ENCODE measurements at places on chromosomes 7 and 10.

- DNase-seq, result peak; percentile 81
These were observed at the start of gene MINDY4 for GRCh38 chr7:30771174-30771879. Gene MINDY4 (plus strand): TSS chr7:30771417. CDS start chr7:30771494, 77 bp downstream.

DNA sequence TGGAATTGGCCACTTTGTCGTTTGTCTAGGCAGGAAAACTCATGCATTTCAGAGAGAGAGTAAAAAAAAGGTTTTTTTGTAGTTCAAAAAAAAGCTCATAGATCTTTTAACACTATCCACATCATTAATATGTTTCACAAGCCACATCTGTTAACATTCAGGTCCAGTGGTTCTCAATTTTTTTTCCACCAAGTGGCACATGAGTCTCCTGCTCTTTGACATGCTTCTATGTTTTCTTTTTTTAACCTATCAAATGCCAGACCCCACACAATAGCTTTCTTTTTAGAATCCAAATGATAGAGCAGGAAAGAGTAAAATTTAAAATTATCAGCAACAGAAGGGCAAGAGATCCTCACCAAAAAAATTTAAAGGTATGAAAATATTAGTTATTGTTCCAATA, 20.3 kb downstream of the NOD1 start:
- DNase-seq, result no peak

DNA sequence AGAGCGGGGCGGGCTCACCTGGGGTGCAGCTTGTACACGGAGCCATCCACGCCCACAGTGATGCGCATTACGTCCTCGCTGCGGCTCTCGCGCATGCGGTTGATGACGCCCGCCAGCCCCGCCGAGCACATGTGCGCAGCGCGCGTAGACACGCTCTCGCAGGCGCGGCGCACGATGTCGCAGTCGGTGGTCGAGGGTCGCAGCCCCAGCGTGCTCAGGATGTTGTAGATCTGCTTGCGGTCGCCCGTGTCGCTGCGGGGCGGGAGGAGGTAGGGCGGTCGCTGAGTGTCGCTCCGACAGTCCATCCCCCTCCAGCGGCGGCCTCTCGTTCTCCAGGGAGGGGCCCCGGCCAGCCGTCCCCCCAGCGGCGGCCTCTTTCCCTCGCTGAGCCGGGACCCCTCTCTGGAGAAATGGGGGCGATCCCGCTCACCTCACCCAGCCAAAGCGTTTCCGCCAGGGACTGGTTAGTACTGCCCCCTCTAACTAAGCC, 4.4 kb upstream of the MYL7 start:
- DNase-seq, result peak; percentile 37

DNA sequence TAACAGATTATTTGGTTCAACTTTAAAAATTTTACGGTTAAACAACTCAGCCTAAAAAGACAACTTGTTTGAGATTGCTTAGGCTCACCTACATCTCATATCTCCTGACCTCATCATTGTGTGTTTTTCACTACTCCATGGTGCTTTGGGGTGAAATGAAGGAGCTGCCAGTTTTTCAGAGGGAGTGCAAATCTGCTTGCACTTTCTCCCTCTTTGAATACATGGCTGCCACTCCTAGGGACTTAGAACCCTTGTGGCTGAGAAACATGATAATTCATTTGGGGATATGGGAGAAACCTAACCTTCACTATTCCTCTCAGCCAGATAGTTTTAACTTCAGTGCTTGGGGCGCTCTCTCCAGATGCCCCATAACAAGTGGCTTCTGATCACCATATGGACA, 2.7 kb downstream of the CCSER2 start:
- no peak for DNase-seq

GRCh38 chr10:102279104-102279503, 33.8 kb downstream of the GBF1 start:
- no peak for DNase-seq

Measured in fibroblast of skin of abdomen (primary cell).